NCI-H2227 treated with DMSO at 0.1 percent for 48 hours (cell line): ENCODE measurements at places on chromosomes 5 and 9.

- no peak for DNase-seq
These were observed 178.5 kb downstream of the C9orf152 start for GRCh38 chr9:110029429-110029955.

- no peak for DNase-seq
These were observed 124.9 kb downstream of the MRPS30 start for GRCh38 chr5:44933686-44934085.

- no peak for DNase-seq
These were observed 61.2 kb downstream of the IRX1 start for GRCh38 chr5:3656803-3657202.

- DNase-seq, result no peak
These were observed 255.5 kb downstream of the MAN2A1 start for GRCh38 chr5:109945097-109945678.

GRCh38 chr9:13487071-13487470, 207.6 kb upstream of the MPDZ start:
- DNase-seq, result no peak
